ENCODE measurements at places on chromosomes 2 and 18. TPM values are rescaled to one million over a fixed set of nuclear protein-coding genes. Genes with fewer than 3 reads are reported as not detected.

The MAB21L4 gene
- not detected for total RNA-seq

The KCNJ3 gene
- not detected for total RNA-seq

The GKN1 gene
- total RNA-seq, result not detected

GRCh38 chr2:96103761-96104486 lies 12.4 kb downstream of the ADRA2B start:
- DNase-seq, result no peak

GRCh38 chr2:160283675-160284074 lies 83.6 kb upstream of the ITGB6 start:
- DNase-seq, result no peak

GRCh38 chr18:70428439-70428838 lies 139.6 kb downstream of the SOCS6 start:
- DNase-seq, result no peak

DNA sequence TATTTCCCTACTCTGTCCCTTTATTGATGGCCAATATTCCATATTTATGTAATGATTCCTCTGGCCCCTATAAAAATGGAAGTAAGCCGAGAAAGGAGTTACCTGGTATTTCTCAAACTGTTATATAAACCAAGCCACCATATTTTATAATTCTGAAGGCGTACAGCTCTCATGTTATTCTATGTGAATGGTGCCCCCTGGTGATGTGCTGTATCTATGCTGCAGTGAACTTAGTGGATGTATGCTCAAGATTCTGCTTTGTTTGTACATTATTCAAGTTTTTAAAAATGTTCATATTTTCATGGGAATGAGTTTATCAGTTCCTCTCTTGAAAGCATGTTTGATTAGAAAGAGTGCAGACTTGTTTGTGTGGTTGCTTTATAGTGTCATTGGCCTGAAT lies 194.5 kb upstream of the LRRTM1 start:
- no peak for DNase-seq

- DNase-seq, result no peak
Measured at GRCh38 chr2:188203776-188204175, 87.9 kb upstream of the GULP1 start.

- DNase-seq, result no peak
Measured at GRCh38 chr2:26273501-26273900, 28.8 kb downstream of the HADHB start.

Data from CD4-positive, CD25-positive, alpha-beta regulatory T cell (primary cell).